ENCODE measurements at places on chromosomes 6 and 20.

DNA sequence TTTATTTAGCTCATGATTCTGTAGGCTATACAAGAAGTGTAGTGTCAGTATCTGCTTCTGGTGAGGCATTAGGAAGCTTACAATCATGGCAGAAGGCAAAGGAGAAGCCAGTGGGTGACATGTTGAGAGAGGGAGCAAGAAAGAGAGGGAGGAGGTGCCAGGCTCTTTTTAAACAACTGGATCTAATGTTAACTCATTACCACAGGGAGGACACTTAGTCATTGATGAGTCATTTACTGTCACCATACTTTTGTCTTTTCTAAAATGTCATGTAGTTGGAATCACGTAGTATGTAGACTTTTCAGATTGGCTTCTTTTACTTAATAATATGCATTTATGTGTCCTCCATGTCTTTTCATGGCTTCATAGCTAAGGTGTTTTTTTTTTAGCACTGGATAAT lies 58.1 kb downstream of the NUS1 start:
- no peak for DNase-seq

GRCh38 chr6:11767458-11767857 lies 11.1 kb downstream of the ADTRP start:
- DNase-seq = no peak

GRCh38 chr6:145367149-145367548 lies 368.2 kb downstream of the EPM2A start:
- no peak for DNase-seq

DNA sequence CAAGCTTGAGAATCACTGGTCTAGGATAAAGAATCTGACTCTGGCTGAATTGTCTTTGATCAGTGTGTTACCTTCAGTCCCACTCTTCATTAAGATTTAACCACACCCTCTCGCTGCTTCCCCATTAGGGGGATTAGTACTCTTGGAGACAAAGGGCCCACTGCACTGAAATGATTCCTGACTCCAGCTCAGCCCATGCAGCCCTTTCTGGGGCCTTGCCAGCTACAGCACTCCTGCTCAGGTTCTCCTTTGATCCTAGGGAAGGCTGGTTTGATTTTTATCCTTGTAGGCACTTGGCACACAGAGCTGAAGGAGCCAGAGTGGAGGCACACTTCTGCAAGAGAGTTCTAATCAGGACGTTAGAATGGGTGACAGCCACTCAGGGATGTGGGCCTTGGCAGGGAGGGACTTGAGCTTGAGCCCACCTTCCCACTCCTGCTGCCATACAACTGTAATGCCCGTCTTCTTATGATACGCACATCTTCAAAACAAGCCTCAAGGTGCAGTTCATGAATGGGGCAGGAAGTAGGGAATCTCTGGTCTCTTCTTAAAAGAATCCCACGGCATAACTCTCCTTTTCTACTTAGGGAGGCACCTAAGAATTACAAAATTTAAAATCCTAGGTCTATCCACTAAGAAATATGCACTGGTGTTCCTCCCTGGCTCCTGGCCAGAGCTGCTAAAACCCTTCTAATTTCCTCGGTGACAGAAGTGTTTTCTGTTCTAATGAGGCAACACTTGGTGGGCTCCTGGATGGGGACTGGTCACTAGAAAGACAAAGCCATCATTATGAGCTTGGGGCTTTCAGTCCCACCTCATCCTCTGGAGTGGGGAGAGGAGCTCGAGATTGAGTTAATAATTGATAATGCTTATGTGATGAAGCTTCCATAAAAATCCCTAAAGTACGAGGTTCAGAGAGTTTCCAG lies 1.5 kb upstream of the SLA2 start:
- no peak for DNase-seq

DNA sequence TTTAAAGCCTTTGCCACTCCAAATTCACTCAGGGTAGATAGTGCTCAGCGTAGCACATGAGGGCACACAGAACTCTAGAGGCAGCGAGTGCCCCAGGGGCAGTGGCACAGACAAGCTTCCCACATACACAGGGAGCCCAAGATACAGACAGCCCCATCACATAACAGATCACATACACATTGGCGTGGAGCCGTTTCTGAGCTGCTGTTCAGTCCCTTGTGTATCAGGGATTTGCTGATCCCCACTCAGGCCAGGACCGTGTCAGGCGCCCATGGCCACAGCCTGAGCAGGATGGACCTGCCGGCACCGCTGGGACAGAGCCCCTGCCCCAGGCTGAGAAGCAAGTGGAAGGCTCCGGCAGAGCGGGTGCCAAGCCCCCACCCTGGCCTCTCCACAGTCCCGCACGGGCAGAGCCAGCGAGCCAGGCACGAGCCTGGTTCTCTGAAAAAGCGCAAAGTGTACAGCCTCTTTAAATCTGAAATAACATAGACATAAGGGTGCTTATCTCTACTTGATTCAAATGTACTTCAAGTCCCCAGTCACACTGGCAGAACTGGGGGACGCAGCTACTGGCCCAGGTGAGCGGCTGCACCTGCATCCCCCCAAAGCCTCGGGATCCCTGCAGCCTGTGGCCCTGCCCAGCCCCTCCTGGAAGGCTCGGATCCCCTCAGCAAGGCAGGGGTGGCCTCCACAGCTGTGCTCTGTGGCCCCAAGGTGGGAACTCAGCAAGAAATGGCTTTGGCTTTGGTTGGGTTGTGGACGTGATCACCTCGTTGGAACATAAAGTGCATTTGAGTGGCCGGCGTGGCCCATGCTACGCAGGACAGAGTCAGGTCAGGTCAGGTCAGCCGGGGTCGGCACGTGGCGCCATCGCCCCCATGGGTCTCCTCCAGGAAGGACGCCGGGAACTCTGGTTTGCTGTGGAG lies 231.3 kb downstream of the ERMARD start:
- DNase-seq = no peak

- peak; percentile 41 for DNase-seq
Measured at GRCh38 chr6:11092668-11093375, 812 bp upstream of the SMIM13 start.

DNA sequence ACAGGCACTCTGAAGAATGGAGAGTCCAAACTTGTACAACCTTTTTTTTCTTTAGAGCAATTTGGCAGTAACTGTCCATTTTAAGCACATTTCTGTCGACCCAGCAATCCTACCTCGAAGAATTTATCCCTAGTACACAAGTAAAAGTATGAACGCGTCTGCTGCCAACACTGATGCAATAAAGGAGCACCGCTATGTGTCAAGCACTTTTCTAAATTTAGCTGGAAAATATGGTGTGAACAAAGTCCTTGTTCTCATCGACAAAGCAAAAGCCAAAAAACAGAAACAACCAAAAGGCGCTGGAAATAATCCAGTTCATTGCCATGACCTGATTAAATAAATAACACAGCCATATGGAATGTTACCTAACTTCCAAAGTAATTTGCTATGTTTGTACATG lies 1.1 kb downstream of the DPM1 start:
- DNase-seq = peak; percentile 12

DNA sequence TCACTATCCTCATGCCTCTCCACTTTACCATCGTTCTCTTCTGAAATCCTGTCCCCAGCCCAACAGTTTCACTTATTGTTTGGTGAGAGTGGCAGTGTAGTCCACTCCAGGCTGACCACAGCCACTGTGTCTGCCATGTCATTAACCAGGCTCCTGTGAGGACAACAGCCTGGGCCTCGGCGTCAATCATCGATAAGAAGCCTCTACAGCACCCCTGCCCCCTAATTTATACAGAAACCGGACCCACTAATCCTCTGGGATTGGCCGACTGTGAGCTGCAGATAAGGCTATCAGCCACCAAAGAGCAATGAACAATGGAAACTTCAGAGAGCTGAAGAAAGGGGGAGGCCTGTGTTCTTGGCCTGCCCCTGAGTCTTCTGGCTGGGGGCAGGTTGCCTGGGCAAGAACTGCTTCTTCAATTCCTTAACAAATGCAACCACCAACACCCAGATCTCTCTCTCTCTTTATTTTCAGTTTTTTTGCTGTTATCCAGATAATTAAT lies 3.4 kb downstream of the EGFL8 start:
- no peak for DNase-seq

DNA sequence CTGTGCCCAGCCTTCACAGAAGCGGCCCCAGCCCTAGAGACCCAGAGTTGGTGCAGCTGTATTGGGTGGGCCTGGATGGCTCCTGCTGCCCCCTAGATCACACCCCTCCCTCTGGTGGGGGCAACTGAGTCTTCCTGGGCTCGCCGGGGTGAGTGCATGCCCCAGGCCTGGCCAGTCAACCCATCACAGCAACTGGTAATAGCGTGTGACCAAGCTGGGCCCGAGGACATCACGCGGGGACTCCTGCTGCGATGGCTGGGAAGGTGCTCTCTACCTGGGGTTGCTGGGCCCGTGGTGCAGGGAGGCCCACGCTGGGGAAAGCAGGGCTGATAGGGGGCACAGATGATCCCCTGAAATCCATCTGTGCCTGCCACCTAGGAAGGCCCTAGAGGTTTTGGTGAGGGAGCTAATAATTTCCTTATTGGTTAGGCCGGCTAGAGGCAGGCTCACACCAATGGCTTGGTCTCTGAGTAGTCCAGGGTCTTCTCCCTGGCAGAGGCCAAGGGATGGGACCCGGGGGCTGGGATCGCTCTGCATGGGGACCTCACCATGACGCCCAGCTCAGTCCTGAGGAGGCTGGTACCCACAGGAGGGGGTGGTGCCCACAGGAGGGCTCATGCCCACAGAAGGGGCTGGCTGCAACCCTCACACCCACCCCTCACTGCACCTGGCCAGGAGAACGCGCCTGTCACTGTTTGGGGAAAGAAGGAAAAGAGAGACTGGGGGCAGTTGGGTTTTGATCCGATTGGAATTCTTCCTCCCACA lies 103.9 kb downstream of the ASXL1 start:
- DNase-seq = no peak

DNA sequence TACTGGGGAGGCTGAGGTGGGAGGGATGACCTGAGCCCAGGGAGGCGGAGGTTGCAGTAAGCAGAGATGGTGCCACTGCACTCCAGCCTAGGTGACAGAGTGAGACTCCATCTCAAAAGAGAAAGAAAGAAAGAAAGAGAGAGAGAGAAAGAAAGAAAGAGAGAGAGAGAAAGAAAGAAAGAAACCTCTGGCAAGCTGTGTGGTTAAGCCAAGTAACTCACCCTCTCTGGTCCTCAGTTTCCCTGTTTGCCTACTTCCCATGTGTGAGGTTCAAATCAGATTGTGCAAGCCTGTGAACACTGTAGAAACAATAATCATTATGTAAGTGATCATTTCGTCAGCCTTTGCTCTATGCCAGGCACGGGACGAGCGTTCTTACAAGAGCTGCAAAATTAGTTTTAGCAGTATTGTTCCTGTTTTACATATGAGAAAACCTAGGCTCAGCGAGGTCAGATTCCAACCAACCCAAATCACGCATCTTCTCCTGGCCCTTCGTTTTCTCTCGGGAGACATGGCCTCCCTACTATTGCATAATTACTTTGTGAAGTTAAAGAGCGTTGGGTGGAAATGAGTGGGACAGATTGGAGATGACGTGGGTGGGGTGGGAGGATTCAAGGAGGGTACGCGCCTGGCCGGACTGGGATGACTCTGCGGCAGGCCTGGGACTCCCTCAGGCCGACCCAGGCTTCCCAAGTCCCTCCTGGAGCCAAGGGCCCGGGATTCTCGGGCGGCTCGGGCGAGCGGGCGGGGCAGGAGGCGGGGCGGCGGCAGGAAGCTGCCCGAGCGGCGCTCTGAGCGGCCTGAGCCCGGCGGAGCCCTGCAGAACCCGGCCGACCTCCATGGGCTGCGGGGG lies at the start of gene SNX21:
SNX21 (plus strand) TSS at position 770 of the 853 bp plus-strand sequence. CDS start 121 bp downstream, outside the sequence.
- peak; percentile 81 for DNase-seq

- DNase-seq = no peak
Measured at GRCh38 chr20:46463852-46464251, 49.5 kb downstream of the ZNF334 start.

- no peak for DNase-seq
Measured at GRCh38 chr6:166779381-166779780, 152.3 kb upstream of the RPS6KA2 start.

DNA sequence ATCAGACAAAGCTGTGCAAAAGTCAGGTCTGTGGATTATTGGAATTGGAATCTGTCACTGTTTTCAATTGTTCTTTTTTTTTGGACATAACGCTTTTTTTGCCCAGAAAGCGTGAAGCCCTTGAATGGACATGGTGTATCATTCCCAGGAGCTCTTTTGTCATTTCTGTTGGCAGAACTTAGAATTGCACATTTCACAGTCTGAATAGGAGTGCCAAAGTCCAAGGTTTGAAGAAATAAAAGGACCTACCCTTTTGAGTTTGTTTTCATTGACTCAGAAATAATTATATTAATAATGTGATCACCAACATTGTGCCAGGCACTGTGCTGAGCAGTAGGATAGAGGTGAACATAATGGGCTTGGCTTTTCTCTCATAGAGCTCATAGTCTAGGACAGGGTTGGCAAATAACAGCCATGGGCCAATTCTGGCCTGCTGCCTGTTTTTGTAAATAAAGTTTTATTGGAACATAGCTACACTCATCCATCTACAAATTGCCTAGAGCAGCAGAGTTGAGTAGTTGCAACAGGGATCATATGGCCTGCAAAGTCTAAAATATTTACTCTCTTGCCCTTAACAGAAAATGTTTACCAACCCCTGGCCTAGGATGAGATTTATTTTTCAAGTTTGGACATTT lies 62.6 kb upstream of the ATXN1 start:
- DNase-seq = no peak

DNA sequence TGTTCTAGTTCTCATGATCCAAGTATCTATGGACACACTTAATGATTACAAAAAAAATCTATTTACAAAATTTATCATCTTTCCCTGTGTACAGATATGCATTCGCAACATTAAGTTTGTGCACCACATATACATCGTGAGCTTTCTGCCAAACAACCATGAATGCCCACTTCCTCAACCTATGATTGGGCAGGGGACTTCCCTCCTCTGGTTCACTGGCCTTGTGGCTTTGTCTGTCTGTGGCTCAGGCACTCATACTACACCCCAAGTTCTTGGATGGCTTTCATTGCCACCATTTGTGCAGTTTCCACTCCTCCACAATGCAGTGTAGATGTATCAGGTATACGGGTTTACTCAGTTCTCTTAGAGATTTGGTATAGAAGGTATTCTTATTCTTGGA lies 74.9 kb downstream of the HS3ST5 start:
- DNase-seq = no peak

DNA sequence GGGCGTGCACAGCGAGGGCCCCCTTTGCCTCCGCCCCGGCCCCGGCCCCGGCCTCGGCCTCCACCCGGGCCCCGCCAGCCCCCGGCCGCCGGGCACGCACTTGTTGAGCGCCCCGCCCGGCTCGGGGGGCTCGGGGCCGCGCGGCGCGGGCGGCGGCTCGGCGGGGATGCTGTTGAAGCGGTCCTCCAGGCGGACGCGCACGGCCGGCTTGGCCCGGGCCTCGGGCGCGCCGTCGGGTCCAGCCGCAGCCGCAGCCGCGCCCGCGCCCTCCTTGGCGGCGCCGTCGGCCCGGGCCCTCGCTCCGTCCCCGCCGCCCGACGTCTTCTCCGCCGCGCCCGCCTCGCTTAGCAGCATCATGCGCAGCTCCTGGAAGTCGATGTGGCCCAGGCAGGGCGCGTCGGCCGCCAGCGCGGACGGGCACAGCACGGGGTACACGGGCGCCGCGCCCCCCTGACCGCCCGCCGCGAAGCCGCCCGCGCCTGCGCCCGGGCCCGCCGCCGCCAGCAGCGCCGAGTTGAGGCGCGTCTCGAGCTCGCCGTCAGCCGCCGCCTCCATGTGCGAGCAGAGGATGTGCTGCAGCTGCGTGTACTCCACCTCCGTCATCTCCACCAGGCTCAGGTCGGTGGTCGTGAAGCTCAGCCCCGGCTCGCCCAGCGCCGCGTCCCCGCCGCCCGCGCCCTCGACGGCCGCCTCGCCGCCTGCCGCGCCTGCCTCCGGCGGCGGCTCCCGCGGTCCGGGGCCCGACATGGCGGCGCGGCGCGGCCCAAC lies 514 bp downstream of the TCFL5 start:
- DNase-seq = no peak

GRCh38 chr20:10792291-10792690 lies 118.5 kb upstream of the JAG1 start:
- DNase-seq = no peak

GRCh38 chr6:5956939-5957338 lies 49.8 kb downstream of the NRN1 start:
- DNase-seq = no peak
